Stimulated activated CD4-positive, alpha-beta T cell treated with anti-CD3 and anti-CD28 coated beads, Interleukin-12 subunit alpha, Interleukin-12 subunit beta, amount 100 ng/mL, for 48 hours (primary cell): ENCODE measurements at places on chromosomes 13 and 19.

GRCh38 chr19:46221981-46222610 lies 7.4 kb upstream of the IGFL1 start:
- no peak for DNase-seq

DNA sequence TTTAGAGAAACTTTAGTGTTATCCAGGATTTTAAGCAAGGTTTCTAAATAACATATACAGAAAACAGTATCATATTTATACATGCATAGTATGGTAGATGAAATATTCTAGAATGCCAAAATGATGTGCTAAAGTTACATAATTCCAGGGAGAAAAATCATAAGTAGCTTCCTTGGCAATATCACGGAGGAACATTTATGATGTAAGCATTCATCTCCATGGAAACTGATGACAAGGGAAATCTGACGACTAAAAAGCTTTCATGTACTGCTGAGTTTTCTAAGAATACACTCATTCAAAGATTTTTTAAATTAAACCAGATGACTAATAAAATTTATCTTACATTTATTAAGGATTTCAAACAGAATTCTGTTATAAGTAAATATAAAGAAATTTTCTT lies 4.7 kb downstream of the TEX30 start:
- no peak for DNase-seq

DNA sequence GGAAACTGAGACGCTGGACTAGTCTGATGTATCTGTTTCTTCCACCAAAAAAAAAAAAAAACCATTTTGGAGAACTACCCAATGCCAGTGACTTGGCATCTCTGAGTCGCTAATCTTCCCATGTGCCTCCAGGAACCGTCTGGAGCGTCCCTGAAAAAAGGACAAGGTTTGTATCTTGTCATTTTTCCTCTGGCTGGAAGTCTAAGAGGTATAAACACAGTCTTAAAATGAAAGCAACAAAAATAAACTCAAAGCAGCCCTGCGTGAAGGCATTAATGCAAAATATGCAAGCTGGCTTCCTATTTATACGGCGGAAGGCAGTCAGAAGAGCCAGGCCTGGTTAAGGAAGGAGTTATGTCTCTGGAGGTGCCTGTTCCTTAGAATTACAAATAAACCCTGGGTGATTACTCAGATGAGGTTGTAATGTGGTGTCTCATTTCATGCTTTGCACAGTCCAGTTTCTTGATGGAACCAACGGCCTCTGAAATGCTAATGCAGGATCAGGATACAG lies 20.3 kb downstream of the ACTN4 start:
- DNase-seq = no peak

DNA sequence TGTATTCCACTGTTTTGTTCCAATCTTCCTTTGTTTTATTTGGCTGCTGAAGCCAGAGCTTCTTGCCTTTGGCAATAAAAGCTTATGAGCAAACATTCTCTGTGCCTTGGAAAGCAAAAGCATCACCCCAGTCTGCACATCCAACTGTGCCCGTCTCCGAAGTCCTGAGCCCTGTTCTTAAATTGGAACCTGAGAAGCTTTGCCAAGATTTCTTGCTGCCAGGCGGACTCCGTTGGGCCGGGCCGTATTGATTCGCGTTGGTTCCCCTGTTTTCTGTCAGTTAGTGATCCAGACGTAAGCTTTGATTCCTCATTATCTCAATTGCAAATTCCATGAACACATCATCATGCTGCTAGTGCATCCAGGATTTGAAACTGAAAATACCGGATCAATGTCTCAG lies 793.0 kb downstream of the OLFM4 start:
- DNase-seq = no peak

GRCh38 chr19:19817357-19817756 lies 4.2 kb downstream of the ZNF506 start:
- DNase-seq = peak; percentile 32

- no peak for DNase-seq
These were observed 4.6 kb upstream of the ACTL9 start for GRCh38 chr19:8703223-8703622.

GRCh38 chr13:109881347-109881725 lies 95.0 kb upstream of the IRS2 start:
- no peak for DNase-seq

DNA sequence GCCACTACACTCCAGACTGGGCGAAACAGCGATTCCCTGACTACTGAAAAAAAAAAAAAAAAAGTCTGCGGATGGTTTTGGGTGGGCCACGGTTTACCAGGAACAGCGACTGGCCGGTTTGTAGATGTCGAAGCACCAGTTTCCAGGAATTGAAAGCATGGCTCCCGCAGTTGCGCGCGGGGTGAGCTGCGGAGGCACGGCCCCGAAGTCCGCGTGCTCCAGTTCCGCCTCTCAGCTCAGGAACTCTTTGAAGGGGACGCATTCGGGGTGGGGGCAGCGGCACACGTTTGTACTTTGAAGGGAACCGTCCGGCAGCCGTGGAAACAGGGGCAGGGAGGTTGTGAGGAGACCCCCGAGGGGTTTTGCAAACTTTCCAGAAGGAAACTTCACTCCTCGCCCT lies 27.1 kb upstream of the PABPC3 start:
- no peak for DNase-seq
